H7 (cell line): ENCODE measurements at places on chromosomes 1 and 21.

GRCh38 chr1:161706113-161706481, 932 bp upstream of the FCRLA start:
- DNase-seq = no peak

GRCh38 chr1:210980082-210980481, 153.9 kb downstream of the KCNH1 start:
- no peak for DNase-seq

DNA sequence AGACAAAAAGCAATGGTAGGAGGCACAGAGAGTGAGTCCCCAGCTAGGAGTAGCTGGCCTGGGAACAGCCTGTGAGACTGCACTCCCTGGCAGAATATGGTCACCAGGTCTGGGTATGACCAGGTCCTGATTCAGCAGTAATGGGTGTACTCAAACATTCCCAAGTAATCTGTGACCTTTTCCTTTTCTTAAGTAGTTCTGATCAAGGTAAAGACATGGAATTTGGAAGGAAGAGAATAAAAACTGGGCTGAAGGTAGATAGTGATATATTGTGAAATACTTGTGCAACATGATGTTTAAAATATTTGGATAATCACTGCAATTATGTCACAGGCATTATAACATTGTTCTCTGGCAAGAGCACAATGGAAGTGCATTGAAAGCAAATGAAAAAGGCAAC, 147.2 kb upstream of the DPYD start:
- DNase-seq = no peak

GRCh38 chr1:228343191-228343661, 63.4 kb downstream of the TRIM11 start:
- peak; percentile 41 for DNase-seq

- DNase-seq = no peak
Observed at GRCh38 chr1:225280563-225280962, 147.3 kb downstream of the LBR start.

DNA sequence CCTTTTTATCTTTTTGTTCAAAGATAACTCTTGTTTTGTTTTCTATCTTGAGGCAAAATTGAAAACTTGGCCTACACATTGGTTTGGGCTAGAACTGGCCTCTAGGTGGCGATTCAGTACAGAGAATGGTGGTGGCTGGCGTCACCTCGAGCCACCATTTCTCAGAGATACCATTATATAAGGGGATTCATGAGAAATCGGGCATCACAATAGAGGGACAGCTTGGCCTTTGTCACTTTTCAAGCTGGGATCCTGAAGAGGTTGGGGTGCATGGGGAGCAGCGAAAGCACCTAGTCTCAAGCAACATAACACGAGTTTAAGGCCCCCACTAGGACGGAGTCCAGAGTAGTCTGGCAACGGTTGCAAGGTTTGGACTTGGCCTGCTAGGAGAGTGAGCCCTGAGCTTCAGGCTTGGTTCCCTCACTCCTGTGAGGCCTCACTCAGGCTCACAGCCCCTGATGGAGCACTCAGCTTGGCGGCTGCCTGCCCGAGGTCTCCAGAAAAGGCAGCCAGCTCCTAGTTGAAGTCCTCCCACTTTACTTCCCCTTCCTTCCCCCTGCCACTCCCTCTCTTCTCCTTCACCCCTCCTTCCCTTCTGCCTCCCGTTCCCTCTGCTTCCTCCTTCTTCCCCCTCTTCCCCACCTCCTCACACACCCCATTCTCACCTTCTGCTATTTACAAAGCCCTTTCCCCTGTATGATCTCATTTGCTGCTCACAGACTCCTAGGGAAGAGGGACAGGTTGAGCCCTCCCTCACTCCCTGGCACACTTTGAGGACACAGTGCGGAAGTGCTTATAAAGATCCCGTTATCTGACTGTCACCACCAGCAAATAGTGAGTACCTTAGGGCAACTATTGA, 67.8 kb downstream of the LRIG2 start:
- DNase-seq = peak; percentile 62

DNA sequence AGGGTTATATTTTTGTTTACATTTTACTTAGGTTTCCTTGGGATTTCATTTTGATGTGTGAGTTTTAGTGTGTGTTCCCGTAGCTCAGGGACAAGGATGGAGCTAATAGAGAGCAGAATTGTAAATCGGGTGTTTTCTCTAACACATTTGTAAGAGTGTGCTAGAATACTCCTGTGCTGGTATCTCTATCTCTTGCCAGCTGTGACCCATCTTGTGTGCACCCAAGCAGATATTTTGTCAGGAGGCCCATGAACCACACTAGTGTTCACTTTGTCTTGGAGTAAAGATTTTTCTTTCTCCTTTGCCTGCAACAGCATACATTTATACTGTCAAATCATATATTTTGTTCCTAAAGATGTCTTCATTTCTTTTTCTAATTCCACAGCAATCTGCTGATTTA, 23.4 kb downstream of the KRTAP19-8 start:
- no peak for DNase-seq

DNA sequence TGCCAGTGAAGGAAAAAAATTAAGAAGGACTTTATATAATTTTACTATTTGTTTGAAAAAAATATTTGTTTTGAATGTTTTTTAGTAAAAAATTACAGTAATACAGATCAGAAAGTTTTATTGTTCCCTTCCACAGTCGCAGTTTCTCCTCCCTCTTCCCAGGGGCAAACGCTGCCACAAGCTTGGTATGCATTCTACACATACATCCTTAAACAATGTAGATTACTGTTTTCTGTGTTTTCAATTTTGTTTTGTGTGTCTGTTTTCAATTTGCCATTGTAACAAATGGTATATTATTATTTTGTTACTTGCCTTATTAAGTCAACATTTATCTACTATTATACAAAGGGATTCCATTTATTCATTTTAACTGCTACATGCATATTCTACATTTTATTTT, 257.1 kb downstream of the HMCN1 start:
- DNase-seq = no peak

DNA sequence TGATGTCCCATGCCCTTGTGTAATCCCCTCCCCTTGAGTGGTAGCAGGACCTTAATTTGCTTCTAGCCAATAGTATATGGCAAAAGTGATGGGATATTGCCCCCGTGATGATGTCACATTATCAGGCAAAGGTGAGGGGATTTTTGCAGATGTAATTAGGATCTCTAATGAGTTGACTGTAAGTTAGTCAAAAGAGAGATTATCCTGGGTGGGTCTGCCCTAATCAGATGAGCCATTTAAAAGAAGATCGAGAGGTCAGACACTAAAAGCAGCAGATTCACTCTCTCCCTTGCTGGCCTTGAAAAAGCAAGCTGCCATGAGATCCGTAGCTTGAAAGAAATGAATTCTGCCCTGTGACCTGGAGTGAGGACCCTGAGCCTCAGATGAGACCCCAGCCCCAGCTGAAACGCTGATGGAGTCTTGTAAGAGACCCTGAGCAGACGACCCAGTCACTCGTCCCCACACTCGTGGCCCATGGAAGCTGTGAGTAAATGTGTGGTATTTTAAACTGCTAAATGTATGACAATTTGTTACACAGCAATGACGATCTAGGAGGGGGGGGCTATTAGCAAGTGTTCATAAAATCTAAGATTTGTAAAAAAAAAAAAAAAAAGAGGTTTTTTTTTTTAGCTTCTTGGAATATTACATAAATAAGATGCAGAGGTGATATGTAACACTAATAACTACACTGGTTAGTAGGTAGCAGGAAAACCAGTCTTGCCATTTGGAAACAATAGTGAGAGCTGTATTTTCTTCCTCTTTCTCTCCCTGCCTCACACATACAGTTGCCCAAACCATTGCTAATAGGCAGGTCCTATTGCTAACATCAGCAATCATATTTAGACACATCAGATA, 50.3 kb upstream of the TARBP1 start:
- DNase-seq = no peak

DNA sequence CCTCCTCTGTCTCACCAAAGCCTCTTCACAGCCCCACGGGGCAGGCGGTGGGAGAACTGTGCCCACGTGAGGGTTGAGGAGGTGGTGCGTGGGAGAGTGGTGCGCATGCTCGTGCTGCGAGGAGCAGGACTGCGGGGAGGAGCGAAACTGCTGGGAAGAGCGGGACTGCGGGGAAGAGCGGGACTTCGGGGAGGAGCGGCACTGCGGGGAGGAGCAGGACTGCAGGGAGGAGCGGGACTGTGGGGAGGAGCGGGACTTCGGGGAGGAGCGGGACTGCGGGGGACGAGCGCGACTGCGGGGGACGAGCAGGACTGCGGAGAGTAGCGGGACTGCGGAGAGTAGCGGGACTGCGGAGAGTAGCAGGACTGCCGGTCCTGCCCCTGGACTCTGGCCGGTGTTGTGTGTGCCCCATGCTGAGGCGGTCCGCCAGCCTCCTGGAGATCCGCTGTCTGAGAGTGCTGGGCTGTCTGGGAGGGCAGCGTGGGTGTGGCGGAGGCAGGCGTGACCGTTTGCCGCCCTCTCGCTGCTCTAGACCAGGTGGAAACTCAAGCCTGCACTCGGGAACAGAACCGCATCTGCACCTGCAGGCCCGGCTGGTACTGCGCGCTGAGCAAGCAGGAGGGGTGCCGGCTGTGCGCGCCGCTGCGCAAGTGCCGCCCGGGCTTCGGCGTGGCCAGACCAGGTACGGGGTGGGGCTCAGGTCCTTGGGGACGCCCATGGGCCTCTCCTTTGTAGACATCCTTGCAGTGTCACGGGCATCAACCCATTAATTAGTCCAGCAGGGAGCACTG, 24.6 kb downstream of the TNFRSF1B start:
- no peak for DNase-seq

GRCh38 chr1:36137226-36137625, 12.1 kb downstream of the TRAPPC3 start:
- no peak for DNase-seq

- DNase-seq = no peak
Observed at GRCh38 chr1:74005533-74005932, 192.4 kb downstream of the LRRIQ3 start.

- no peak for DNase-seq
Observed at GRCh38 chr1:191977874-191978506, 180.3 kb upstream of the RGS18 start.

- DNase-seq = no peak
Observed at GRCh38 chr1:203163891-203164635, 11.6 kb downstream of the MYBPH start.

GRCh38 chr1:157380523-157380922, 171.8 kb downstream of the FCRL5 start:
- no peak for DNase-seq

DNA sequence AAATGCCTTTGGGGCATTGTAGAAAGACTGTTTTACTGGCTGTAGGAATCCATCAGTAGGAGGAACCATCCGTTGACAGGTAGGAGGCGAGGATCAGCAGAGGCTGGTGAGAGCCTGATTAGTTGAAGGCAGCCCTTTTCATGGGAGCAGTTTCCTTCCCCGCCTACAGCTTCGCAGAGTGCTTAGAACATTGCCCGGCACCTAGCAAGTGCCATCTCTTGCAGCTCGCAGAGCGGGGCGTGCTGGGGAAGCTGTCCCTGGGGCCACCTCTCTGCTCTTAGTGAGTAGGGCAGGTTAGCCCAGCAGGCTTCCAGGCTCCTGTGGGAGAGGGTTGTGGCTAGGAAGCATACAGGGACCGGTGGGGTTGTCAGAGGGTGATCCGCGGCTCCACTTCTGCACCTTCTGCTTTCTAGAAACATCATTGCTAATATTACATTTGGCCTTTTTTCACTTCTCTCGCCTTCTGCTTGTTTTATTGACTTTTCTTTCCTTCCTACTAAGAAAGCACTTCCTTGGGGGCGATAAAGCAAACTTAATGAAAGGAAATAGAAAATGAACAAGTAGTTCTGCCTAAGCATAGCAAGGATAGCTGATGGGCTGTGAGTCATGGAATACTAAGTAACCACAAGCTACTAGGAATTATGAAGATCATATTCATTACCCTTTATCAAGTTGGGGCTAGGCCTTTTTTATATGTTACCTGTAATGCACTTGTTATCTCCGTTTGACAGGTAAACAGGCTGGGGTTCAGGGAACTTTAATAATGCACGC, 176.7 kb downstream of the GALNT2 start:
- DNase-seq = no peak

GRCh38 chr1:54180701-54181360, 19.0 kb downstream of the CYB5RL start:
- no peak for DNase-seq

DNA sequence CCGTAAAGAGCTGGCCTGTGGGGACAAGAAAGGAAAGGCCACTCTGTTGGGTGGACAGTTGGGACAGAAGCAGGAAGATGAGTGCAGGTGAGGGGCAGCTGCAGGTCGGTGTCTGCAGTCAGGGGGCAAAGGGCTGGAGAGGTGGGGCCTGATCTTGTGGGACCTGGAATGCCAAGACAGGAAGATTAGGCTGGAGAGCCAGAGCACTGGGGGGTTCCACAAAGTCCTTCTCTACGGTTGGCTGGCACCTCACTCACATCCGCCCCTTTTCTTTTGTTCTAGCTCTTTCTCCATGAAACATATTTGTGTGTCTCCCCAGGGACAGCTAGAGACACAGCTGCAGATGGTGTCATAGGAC, 404.1 kb downstream of the PTPRU start:
- no peak for DNase-seq

DNA sequence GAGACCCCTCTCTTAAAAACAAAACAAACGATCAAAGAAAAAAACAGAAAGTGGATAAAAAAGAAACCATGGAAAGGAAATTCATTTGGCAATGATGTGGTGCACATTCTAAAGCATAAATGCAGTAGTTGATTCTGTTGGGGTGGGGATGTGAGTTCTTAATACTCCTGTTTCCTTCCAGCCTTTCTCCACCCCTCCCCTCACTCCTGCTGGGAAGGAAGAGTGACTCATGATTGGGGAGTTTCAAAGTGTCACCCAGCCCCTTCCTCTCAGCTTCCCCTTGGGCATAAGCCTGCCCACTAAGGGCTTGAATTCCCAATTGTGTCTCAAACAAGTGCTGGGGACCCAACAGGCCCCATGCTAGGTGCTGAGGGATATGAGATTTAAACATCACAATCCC, 6.7 kb upstream of the PINK1 start:
- DNase-seq = no peak

DNA sequence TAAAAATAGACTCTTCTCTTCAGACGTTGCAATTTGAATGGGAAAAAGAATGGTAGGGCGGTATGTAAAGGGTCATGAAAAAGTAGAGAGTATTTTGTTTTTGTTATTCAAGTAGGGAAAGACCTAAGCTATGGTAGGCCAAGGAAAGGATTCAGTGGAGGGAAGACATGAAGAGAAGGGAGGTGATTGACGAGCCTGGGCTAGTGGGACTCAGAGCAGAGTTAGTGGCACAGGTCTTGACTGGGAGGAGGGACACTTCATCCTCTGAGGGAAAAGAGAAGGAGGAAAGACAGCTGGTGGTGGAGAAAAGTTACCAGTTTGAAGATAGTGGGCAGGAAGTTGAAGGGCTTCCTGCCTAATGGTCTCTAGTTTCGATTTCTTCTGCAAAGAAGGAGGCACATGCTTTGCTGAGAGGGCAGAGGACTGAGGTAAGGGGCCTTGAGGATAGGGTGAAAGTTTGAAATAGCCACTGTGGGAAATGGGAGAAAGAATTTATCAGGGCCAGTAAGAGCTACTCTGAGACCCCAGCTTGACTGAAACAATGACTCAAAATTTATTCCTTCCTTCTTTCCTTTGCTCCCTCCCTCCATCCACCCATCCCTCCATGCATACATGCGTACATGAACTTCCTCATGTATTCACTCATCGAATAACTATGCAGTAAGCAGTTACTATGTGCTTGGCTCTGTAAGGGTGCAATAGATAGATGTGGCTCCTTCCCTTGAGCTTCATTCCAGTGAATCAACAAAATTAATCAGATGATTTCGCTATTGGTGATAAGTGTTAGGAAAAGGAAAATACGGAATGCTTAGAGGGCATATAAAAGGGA, 4.2 kb downstream of the CD48 start:
- no peak for DNase-seq
